ENCODE measurements at places on chromosomes 4 and X.

GRCh38 chr4:107619066-107619465 lies 101.0 kb downstream of the PAPSS1 start:
- no peak for DNase-seq

- DNase-seq = no peak
These were observed 7.1 kb downstream of the CLOCK start for GRCh38 chr4:55539658-55540057.

DNA sequence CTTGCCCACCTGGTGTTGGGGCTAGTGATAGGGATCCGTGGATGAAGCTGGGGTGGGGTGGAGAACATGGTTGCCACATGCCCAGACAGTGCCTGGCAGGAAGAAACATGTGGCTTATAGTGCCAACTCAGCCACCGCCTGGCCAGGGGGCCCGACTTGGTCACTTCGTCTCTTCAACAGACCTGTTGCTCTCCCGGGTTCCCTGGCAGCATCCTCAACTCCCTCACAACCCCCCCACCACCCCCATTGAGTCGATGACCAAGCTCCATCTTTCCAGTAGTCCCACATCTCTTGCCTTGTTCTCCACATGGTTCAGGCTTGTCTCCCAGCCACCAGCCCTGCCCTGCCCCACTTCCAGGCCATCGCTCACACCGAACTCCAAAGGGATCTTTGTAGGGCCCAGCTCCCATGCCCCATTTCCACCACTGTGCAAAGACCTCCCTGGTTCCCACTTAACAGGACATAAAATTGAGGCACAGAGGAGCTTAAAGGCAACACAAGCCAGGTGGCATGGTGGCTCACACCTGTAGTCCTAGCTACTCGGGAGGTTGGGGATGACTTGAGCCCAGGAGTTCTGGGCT lies 7.8 kb downstream of the PNCK start:
- no peak for DNase-seq

- no peak for DNase-seq
These were observed 159.5 kb upstream of the FAT4 start for GRCh38 chr4:125155251-125155650.

- peak; percentile 7 for DNase-seq
These were observed 677 bp downstream of the PTPN13 start for GRCh38 chr4:86594559-86595425.

GRCh38 chr4:120692964-120693363 lies 229.6 kb downstream of the PRDM5 start:
- no peak for DNase-seq

DNA sequence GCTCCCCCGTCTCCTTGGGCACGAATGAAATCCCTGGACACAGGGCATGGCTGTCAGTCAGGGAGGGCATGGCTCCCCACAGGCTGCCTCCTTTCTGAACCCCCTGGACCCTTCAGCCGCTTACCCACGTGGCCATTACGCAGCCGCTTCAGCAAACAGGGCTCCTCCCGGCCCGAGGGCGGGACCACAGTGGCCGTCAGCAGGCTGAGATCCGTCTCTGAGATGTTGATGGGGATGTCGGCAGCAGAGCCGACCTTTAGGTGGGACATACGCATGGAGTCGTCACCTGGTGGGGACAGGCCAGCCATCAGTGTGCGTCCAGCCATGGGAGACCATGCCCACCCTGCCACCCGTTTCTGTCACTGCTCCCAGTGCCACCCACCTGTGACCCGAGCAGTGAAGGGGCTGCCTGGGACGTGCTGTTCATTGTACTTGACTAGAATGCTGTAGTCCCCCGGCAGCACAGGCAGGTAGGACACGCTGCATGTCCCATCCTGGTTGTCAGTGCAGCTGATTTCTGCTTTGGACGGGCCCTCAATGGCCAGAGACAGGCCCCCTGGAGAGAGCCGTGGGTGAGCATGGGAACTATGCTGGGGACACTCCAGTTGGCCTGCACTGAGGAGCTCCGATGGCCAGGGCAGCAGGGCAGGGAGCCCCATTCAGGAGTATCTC lies 21.1 kb downstream of the FLNA start:
- DNase-seq = no peak

DNA sequence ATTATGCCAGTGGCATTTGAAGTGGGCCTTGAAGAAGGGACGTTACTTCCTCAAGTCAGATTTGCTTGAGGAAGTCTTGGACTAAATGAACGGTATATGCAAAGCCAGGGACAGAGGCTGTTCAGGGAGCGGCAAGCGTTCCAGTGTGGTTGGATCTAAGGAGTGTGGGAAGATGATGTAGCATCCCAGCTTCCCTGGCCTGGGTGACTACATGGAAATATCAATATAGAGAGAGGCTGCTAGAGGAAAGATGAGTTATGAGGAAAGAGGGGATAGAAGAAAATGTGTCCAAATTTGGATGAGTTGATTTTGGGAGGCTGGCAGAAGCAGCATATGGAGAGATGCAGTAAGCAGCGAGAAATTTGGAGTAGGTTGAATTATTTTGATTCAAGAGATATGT lies 432.5 kb upstream of the TENM3 start:
- DNase-seq = no peak
